HL-60 (cell line): ENCODE measurements at places on chromosomes 16 and 17.

GRCh38 chr16:85359147-85359822 lies 247.0 kb upstream of the CIBAR2 start:
- DNase-seq, result no peak

GRCh38 chr17:29018788-29019474 lies 13.1 kb upstream of the SEZ6 start:
- DNase-seq, result no peak

GRCh38 chr17:3695723-3696411 lies at the start of gene P2RX5:
P2RX5 (minus strand) TSS chr17:3696155; CDS start chr17:3696005, 150 bp downstream.
- peak; percentile 38 for DNase-seq

GRCh38 chr16:66508248-66508913 lies 41.5 kb downstream of the TK2 start:
- no peak for DNase-seq

DNA sequence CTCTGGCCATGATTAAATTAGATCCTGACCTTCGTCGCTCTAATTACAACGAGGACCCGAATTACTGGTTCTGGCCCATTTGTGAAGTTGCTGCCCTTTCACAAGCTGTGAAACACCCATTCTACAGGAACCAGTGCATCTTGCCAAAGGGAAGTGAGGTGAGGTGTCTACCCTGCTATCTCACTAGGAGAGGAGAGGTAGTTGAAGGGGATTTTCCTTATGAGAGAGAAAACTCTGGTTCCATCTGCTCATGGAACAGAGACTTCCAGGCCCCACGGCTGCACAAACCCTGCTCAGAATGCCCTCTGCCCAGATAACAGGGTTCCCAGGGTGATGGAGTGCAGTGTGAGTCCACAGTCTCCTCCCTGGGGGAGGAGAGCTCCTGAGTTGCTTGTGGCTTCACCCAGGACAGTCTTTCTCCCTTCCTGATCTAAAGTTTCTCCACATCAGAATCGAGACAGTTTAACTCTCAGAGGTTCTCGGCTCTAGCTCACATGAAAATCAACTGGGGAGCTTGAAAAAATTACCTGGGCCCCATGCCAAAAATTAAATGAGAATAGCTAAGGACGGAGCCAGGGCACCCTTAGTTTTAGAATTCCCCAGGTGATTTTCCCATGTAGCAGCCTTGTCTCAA lies 7.8 kb upstream of the SSTR2 start:
- DNase-seq, result no peak

GRCh38 chr17:67095803-67096202 lies 51.4 kb downstream of the CACNG1 start:
- no peak for DNase-seq

- DNase-seq, result peak; percentile 32
Measured at GRCh38 chr17:40122136-40122998, 596 bp downstream of the MSL1 start.

DNA sequence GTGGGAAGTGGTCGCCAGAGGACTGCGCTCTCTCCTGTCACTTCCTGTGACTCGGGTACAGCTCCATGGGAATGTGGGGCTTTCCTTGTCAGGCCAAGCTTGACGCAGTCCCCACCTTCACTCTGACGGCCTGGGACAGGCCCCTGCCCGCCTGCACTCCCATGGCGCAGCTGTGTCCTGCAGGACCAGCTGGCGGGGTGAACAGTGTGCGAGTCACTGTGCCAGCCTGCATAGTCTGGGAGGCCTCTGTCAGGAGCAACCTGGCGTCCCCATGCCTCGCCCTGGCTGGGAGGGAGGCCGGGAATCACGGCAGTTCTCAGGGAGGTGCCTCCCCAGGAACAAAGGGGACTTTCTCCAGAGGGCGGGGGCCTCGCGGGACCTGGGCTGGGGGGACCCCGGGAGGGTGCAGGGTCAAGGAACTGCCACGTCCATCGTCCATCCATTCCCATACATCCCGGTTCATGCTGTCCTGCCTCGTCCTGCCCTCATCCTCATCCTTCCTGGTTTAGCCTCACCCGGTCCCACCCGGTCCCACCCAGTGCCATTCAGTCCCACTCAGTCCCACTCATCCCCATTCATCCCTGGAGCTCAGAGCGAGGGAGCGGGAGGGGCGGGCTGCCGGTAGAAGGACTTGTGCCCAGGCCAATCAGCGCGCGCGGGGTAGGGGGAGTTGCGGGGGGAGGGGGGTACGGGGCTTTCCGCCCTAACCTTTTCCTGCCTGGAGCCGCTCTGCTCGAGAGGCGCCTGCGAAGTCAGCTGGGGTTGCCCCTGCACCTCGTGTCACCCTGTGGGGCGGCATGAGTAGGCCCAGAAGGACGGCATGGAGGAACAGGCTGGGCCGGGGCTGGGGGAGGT lies 13.4 kb downstream of the FLYWCH1 start:
- no peak for DNase-seq

- DNase-seq, result no peak
Measured at GRCh38 chr17:65482201-65482600, 79.2 kb downstream of the AXIN2 start.

- no peak for DNase-seq
Measured at GRCh38 chr16:30623536-30624283, 13.5 kb upstream of the ZNF689 start.

- DNase-seq, result no peak
Measured at GRCh38 chr17:50864747-50865059, 1.5 kb downstream of the TOB1 start.

DNA sequence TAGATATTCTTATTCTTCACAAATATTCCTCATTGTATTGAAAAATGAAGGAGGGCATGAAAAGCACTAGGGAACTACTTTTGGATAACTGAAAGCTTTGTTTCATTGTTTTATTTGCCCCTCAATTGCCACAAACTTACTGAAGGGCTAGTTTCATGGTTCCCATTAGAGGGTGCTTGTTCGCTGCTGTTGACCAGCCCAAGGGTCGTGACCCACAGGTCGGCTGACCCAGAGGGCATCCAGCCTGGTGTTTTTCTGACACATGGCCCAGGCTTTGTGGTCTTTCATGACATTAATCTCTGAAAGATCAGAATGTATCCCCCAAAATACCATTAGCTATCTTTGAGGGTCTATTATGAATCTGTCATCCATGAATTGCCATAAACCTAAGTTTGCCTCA lies 30.0 kb downstream of the DGKE start:
- no peak for DNase-seq

DNA sequence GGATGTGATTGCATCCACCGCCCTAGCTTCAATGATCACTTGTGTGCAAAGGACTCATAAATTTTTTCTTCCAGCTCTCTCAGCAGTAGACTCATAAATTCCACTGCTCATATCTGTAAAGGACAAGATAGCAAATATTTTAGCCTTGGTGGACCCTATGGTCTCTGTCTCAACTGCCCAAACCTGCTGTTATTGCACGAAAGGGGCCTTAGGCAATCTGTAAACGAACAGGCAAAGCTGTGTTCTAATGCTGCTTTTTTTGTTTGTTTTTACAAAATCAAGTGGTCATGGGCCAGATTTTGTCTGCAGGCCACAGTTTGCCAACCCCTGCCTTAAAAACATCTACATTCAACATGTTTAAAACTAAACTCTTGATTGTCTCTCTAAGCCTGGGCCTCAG lies 34.1 kb downstream of the FAM20A start:
- no peak for DNase-seq

GRCh38 chr16:50474138-50474537 lies 74.1 kb upstream of the NKD1 start:
- DNase-seq, result no peak

DNA sequence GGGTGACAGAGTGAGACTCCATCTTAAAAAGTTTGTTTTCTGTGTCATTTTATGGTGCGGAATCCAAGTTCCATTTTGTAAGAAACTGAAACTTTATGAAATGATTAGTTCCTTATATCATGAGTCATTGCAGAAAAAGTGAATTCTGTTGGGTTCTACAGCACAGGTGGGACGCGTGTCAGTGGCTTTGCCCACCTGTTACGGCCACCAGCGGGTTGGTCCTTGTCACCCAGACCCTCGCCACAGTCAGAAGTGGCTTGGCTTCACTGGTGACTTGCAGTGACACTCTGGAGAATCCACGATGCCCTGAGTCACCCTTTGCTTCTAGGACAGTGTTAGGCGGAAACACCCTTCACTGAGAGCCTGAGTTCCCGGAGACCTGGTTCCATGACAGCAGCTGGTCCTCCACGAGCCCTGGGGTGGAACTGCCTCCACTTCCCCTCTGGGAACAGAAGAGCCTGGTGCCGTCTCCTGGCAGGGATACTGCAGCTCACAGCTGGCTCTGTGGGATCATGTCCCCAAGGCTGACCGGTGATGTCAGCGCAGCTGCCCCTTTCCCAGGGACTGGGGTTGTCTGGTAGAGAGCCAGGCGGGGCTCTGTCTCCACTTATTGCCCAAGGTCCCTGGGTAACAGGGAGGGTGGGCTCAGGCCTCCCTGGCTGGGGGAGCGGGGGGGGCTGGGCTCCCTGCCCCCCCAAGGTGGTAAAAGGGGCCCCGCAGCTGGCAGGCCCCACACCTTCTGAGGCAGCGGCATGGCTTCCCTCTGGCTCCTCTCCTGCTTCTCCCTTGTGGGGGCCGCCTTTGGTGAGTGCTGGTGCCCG lies at the start of gene CTRB1:
Gene CTRB1, plus strand, starts transcription at position 733 of the 821 bp plus-strand sequence. Its CDS starts 20 bp downstream, at position 753.
- DNase-seq, result no peak

GRCh38 chr17:6163612-6164333 lies 93.6 kb downstream of the WSCD1 start:
- DNase-seq, result no peak

DNA sequence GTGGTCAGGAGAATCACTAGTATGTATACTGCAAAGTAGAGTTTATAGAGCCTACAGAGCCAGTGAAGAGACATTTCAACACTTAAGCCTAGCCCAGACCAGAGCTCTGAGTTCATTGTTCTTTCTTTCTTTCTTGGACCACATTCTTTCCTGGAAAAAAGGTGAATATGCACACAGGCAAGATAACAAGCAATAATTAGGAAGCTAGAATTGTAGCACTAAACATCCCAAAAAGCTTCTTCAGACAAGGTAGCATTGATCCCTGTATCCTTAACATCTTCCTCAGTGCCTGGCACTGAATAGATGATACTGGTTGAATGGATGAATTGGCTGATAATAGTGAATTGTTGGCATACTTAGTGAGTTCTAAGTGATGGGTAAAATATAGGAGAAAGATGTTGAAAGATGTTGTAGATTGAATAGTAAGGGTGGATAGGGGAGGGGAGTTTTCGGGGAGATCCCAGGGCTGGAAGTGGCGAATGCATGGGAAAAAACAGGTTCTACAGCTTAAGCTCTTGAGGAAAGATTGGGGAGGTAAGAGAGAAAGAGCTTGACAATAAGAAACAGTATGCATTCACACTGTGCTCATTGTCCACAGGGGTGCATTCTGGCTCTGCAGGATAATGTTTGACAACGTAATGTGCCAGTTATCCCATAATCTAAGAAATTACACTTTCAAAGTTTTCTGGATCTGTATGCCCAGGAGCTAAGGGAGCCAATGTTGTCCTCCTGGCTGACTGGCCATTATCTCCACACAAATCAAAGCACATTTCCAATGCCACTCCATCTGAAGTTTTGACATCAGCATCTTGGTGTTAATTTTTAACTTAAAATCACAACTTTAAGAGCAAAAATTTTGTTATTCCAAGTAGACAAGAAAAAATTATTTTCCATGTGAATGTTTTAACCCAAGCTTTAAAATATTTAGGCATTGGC lies 35.6 kb downstream of the TUBD1 start:
- no peak for DNase-seq

DNA sequence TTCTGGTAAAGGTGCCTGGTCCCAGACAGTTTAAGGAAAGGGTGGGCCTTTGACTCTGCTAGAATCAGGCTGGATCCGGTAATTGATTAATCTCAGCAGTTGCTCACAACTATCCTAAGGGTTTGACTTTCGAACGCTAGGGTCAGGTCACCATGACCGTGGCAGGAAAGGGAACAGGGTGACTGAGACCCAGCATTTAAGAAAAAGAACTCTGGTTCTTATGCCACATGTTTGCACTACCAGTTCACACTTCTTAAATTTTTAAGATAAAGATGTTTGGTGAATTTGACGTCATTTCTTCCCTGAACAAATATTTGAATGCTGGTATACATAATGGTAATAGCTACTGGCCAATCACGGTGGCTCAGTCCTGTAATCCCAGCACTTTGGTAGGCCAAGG lies 52.2 kb downstream of the TEX14 start:
- no peak for DNase-seq

- no peak for DNase-seq
Measured at GRCh38 chr16:84995663-84996062, 15.7 kb downstream of the ZDHHC7 start.

GRCh38 chr17:58089111-58089510 lies 5.9 kb downstream of the DYNLL2 start:
- DNase-seq, result no peak

GRCh38 chr17:2478458-2478857 lies 33.2 kb downstream of the METTL16 start:
- DNase-seq, result peak; percentile 23

GRCh38 chr17:55681342-55681700 lies 41.3 kb downstream of the TMEM100 start:
- no peak for DNase-seq

DNA sequence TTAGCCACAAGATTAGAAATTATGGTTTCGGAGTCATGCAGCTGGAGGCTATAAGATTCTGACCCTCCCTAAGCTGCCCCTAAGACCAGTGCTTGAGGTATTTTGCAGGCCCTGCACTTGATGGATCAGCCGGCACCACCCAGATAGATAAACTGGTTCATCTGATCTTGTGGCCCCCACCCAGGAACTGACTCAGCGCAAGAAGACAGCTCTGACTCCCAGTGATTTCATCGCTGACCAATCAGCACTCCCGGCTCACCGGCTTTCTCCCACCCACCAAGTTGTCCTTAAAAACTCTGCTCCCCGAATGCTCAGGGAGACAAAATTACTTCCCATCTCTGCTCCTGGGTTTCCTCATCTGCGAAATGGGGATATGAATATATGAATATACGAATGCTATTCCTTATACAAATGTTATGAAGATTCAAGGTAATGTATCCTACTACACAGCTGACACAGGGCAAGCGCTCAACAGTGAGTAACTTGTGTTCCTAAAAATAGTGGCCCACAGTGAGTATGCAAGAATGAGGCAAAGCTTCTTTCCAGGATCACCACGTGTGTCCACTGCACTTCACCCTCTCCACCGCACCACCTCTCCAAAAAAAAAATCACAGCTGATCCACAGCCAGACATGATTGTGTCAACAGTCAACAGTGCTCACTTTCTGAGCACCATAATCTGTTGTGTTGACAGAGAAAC lies 33.3 kb upstream of the C16orf82 start:
- no peak for DNase-seq

GRCh38 chr16:68202091-68202519 lies 33.8 kb downstream of the ESRP2 start:
- no peak for DNase-seq

DNA sequence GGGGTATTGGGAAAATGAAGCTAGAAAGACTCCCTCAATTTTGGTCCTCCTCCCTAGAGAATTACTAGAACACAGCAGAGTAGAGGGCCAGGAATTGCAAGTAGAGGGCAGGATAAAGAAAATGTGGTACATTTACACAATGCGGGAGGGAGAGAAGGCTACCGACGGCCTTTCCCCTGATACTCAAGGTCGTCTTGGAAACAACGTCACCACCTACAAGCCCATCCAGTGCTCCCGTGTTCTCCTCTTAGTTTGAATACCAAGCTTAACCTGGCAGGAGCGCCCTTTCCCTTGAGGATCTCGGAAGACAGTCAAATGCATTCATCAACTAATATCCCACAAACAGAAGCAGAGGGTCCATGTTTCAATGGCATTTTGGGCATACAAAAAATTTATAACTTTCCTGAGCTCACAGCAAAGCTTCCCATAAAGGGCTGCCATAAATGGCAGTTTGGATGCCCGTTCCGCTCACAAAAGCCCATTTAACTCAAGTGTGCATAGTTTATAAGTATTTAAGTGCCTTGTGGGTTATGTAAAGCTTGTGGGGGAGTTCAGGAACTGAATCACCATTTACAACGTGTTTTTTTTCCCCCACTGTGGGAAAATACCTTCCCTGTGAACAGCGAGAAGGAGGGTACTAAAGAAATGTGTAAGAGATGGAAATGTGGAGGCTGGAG lies 414.6 kb downstream of the SLC39A11 start:
- no peak for DNase-seq
